ENCODE measurements at places on chromosomes 11 and 22.

- no peak for DNase-seq
These were observed 54.3 kb upstream of the MUC15 start for GRCh38 chr11:26626346-26626745.

- no peak for DNase-seq
These were observed 41.2 kb downstream of the MAPK1 start for GRCh38 chr22:21826204-21826603.

DNA sequence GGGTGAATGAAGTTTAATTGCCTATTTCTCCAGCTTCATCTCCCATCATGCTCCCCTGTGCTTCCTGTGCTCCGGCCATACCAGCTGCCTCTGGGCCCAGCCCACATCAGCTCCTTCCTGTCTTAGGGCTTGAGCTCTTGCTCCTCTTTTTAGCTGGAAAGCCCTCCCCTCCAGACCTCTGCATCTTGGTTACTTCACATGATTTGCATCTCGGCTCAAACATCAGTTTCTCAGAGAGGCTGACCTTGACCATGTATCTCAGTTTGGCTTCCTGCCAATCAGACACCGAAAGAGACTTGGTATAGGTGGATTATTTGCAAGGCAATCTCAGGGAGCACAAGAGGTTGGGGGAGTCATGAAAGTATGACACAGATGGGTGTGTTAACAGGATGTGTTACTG, 73.2 kb upstream of the TIMP3 start:
- DNase-seq = no peak

DNA sequence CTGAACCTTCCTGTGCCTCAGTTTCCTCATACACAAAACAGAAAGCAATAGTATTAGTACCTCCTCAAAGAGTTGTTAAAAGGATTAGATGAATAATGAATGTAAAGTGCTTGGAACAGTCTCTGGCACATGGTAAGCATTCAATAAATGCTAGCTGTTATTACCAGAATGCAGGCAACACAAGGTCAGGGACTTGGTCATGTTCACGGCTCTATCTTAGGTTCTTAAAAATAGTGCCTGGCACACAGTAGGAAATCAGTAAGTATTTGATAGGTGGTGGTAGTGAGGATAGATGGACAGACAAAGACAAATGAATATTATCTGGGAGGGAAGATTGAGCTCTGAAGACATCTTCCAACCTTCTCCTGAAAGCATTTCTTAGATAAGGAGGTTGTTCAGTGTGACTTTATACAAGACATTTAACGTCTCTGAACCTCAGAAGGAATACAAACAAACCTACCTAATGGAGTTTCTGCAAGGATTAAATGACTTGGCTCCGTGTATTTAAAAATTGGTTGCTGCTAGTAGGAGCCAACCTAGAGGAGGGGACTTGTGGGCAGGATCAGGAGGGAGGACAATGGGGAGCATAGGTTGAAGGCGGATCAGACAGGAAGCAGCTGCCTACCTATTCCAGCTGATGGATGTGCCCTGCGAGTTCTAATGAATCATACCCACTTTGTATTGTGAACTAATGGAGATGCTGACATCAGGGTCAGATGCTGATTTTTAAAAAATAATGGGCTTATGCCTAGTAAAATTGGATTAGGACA, 94.1 kb downstream of the DBX1 start:
- no peak for DNase-seq

GRCh38 chr11:129620237-129621104, 195.2 kb upstream of the TMEM45B start:
- no peak for DNase-seq

DNA sequence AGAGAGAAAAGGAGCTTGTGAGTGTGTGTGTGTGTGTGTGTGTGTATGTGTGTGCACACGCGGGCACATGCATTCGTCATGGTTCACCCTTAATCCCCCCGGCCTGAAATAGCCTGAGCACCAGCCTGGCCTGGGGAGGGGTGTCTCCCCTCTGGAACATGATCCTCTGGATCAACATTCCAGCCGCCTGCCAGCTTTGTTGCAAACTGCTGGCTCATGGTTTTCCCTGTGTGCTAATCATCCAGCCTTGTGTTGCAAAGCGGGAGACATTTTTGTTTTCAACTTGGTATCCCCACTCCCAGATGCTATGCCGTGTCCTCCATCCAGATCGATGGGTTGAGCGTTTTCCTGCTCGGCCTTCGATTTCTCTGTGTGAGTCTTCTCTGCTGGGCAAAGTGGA, 94.3 kb downstream of the FEZ1 start:
- no peak for DNase-seq

GRCh38 chr11:119194811-119195440, 9.7 kb downstream of the NHERF4 start:
- no peak for DNase-seq

DNA sequence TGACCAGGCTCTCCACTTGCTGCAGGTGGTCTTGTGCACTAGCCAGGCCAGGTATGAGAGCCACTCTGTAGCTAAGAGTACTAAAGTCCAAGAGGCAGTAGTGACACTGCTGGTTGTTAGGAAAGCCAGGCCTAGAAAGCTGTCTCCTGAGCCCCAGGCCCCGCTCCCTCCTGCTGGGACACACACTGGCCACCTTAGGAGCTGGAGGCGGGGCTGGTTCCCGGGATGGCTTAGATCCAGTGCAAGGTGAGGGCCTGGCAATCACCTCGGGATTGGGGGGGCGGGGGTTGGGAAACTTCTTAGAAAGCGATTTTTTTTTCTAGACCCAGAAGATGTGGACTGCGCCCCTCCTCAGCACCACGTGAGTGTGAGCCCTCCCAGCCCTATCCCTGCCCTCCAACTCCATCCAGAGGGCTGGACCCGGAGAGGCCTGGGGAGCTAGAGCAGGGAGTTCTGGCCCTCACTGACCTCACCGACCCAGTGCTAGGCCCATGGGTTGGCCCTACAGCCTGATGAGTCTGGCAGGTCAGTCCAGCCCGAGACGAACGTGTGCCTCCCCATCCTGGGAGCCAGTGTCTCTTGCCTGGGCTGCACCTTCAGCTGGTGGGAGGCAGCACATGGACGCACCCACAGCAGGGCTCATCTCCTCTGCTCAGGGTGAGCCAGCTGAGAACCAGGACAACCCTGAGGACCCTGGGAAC, 18.1 kb downstream of the SLC37A2 start:
- no peak for DNase-seq

GRCh38 chr11:99349151-99349673, 328.5 kb downstream of the CNTN5 start:
- DNase-seq = no peak

- DNase-seq = no peak
These were observed 23.6 kb upstream of the MUC5B start for GRCh38 chr11:1199241-1199750.

DNA sequence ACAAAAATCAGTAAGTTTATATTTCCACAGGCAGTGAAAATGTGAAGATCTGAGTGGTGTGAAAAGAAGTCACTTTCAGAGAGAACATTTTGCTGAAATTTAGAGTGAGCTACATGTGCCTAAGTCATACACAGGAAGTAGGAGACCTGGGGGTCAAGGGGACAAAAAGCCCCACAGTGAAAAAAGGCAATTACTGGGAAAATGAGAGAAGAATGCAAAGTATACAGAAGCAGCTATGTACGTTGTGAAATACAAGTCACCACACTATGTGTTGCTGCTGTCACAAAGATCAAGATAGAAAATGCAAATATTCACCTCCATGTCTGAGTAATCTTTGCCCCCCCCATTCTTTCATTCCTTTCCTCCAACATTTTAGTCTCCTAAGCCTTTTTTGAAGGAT, 21.6 kb upstream of the SESN3 start:
- DNase-seq = no peak

DNA sequence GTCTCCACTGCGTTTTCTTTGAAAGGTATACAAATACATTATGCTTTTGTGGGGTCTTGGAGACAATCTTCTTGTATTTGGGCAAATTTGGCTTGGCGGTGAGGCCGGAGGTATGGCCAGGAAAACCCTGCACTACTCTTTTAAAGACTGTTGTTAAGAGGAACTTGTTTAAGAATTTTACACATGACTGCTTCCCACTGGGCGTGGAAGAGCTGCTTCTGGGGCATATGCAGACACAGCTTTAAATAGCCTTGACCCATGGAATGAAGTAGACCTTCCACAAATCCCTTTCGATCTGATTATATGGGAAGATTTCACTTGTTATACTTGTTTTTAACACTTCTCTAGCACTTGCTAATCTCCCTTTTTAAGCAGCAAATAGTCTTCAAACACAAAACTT, 453.6 kb downstream of the MN1 start:
- DNase-seq = no peak

DNA sequence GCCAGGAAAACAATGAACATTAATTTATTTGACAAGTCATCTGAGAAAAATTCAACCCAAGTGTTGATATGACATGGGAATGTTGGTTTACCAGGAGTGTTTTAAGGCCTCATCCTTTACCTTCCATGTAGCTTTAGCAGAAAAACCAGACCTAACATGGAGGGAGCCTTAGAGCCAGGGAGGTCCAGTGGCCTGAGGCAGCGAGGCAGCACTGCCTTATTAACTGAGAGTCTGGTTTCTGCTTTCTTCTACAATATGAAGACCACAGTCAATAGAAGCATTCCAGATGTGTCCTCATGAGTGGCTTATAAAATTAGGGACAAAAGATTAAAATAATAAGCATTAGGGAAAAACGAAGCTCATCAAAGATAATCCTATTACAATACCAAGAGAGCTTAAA, 61.5 kb downstream of the DKK3 start:
- no peak for DNase-seq

DNA sequence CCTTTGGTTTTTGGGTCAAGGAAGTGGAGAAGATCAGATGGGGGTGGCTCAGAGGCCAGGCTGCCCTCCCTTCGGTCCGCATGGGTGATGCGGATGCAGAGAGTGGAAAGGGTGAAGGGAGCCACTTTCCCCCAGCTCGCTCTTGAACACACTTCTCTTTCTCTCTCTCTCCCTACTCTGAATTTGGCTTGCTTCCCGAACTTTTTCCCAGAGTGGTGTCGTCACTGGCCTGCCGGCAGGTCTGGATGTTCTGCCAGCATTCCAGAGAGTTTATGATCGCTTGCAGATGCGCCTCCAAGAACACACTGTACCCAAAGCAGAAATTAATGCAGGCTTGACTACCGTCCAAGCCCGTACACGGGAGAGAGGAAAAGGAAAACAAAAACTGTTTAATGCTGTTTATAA, 103.2 kb downstream of the ZBTB16 start:
- no peak for DNase-seq

GRCh38 chr22:24441406-24442351, 14.3 kb downstream of the ADORA2A start:
- DNase-seq = no peak

- DNase-seq = no peak
These were observed 4.7 kb downstream of the TBC1D10C start for GRCh38 chr11:67408437-67409200.

GRCh38 chr22:38271927-38272372, 860 bp downstream of the TMEM184B start:
- no peak for DNase-seq

GRCh38 chr22:32788904-32789624, 12.4 kb upstream of the TIMP3 start:
- DNase-seq = no peak

GRCh38 chr11:26271666-26272065, 60.3 kb upstream of the ANO3 start:
- DNase-seq = no peak

DNA sequence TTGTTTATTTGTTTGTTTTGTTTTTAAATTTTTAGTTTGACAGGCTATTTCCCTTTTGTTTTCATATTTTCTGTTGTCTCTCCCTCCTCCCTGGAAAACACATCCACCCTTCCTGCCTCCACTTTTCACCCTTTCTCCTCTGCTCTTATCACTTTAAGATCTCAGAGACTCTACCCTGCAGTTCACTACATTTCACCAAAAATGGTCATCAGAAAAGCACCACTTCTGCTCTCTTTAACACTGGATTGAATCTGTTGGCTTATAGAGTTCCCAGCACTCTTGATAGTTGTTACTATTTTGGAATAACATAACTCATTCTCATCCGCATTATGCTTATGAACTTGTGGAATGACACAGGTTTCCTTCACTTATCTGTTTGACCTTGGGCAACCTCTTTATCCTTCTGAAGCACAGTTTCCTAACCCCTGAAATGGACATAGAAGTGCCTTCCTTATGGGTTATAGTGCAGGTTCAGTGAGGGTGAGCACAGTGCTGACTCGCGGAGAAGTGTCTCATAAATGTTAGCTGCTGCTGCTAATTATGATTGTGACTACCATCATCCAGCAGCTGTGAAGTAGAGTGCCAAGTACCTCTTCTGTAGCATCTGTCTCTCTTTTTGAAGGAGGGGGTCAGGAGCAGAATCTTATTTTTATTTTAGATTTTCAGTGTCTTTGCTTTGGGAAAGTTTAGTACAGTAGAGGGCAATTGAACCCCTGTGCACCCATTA, 15.0 kb downstream of the TEAD1 start:
- DNase-seq = no peak

GRCh38 chr11:1040428-1041148, 4.1 kb upstream of the MUC6 start:
- DNase-seq = no peak

GRCh38 chr11:110297726-110298300, 1.4 kb upstream of the RDX start:
- peak; percentile 4 for DNase-seq

DNA sequence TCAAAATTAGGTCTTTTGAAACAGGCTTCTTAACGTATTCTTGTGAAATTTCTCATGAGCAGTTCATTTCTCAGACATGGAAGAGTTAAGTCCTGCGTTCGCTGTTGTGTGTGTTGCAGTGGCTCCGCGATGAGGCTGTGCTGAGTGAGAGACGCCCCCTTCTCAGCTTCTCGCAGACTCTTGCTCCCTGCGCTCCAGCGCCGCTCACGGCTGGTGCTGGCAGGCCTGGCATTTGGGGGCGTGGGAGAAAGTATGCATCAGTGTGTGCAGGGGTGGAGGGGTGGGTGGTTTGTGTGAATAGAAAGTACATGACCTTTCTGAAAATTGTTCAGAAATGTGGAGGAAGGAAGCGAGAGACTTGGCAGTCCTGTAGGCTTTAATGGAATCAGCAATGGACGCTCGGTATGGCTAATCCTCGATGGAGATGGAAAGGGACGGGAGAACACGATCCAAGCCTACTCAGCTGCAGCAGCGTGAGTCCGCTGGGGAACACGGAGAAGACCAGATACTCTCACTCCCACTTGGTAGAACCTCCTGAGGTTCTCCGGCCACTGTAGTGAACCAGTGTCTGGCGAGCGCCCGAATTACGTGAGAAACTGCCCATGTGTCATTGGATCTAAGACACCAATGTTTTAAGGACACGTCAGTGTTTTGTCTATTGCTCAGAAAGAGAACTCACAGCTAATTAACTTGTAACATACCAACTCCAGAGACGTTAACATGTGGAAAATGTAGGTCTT, 5.9 kb downstream of the TAB1 start:
- DNase-seq = no peak

- no peak for DNase-seq
These were observed 2.6 kb downstream of the SPDYC start for GRCh38 chr11:65172600-65172999.

GRCh38 chr11:83520849-83521248, 234.7 kb upstream of the CCDC90B start:
- DNase-seq = no peak
